NCI-H82 (cell line): ENCODE measurements at places on chromosomes 13 and 19.

GRCh38 chr19:11382898-11383705 lies 1.0 kb downstream of the EPOR start:
- peak; percentile 59 for DNase-seq

GRCh38 chr13:30570691-30571090 lies 47.0 kb upstream of the USPL1 start:
- DNase-seq: no peak

DNA sequence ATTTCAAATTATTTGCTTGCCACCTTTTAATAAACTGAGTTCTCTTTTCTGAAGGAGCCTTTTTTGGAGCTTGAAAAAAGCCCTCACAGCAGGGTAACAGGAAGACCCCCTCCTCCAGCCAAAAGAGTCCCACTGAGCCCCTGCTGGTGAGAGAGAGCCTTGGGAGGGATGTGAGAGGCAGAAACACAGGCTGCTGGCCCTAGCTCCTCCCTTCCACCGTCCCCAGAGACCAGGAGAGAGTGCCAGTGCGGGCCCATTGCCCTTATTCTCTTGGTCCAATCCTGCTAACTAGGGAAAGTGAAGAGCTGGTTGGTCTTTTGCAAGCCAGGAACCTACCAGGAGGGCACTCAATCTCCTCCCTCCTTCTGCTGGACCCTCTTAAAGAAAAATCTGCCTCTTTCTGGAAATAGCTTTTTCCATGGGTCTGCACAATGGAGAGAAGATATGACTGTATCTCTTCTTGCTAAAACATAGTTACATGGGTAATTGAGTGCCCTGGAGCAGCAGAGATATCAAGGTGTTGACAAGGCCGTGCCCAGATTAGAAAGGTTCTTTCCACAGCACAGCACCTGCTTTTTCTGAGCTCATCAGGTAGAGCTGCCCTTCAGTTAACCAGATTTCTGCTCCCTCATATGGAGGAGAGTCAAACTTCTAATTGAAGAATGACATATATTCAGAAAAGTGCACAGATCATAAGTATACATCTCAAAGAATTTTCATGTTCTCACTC lies 113.9 kb downstream of the LRCH1 start:
- peak; percentile 46 for DNase-seq

GRCh38 chr13:112996671-112997091 lies 27.7 kb downstream of the MCF2L start:
- DNase-seq: no peak

- no peak for DNase-seq
Measured at GRCh38 chr13:37288057-37288720, 182.7 kb upstream of the CSNK1A1L start.

DNA sequence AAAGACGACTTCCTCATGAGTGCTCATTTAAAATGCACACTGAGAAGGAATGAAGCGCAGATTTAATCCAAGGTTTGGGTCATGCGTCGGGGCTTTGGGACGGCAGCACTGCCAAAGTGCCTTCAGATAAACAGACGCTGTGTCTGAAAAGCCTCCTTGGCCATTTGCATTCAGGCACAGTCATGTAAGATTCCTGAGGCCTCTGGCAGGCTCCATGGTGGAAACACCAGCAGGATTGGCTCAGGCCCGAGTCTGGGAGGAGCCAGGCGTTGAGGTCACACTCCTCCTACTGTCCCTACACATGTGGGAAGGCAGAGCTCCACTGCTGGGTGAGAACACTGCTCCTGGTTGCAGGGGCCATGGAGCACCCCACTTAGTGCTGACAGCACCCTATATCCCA lies 113.3 kb upstream of the KL start:
- DNase-seq: no peak

- DNase-seq: no peak
Measured at GRCh38 chr13:29513002-29513980, 82.2 kb downstream of the SLC7A1 start.

DNA sequence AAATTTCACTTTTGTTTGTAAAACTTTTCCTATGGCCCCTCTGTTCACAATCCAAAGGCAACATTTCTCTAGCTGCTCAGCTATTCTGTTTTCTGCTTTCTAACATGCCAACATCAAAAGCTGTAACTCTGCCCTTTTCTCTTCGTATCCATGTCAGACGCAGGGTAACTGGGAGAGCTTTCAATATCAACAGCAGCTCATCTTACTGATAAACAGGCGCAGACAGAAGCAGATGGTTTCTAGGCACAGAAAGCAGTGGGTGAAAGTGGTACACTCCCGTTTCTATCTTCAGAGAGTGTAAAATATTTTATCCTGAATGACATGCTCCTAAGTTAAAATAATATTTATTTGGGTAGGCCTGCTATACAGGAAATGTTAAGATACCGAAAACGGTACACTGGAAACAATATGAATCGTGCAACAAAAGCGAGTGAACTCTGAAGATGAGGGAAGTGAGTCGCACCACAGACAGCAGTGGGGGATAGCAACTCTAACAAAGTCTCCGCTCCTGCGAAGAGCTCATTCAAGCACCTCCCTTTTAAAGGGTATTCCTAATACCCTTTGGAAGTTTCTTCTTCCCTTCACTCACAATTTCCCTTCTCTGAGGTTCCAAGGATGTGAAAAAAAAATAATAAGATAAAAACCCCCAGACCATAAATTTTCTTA lies 798.3 kb downstream of the GPC5 start:
- no peak for DNase-seq

- no peak for DNase-seq
Measured at GRCh38 chr19:51430221-51430620, 12.8 kb upstream of the SIGLEC10 start.

GRCh38 chr19:58356766-58357480 lies 3.6 kb upstream of the A1BG start:
- no peak for DNase-seq

DNA sequence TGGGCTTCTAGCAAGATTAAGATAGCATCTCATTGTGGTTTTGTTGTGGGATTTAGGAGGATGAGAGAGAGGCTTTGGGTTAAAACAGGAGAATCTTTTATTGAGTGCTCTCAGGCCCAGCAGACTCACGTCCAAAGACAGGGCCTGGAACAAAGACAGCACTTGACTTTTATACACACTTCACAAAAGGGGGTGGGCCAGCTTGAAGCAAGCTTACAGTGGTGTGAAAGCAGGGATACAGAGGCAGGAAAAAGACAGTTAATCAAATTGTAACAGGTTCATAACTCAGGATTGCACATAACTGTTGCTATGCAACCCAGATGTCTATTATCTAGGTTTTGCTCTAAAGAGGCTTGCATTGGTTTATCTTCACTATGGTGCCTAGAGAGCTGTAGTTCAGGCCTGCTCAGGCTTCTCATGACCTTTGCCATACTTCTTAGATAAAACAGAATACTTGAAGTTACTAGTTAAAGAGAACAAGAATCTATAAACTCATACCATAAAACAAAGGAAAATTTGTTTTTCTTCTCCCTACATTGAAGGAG lies 42.2 kb upstream of the CEACAM21 start:
- DNase-seq: peak; percentile 20

DNA sequence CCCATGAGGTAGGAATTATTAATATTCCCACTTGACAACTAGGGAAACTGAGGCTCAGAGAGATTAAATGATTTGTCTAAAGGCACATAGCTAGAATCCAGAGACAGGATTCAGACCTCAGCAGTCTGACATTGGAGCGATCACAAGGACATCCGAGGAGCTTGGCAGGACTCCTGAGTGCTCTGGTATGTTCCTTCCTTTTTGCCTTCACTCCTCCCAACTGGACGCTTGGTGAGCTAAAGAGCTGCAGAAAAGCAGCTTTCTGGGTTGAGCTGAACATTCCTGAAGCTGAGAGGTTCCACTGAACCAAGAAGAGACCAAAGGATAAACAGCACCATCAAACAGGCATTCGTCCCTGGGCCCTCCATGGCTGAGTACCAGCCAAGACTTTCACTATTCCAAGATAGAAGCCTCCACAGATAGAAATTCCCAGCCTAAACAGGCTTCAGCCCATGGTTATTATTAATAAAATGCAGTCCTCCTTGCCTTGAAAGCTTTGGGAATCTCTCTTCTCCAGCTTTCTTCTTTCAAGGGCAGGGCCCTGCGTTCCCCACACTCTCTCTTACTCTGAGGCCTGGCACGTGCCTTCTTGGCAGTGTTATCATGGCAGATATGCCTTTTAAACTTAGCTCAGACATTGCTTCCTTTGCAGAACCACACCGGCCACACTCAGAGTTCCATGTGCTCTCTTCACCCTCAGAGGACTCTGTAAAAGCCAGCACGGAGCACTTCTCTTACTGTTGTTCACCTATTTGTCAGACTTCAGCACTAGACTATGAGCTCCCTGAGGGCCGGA lies 97.1 kb downstream of the CYSLTR2 start:
- no peak for DNase-seq

GRCh38 chr13:78600280-78600883 lies 3.0 kb downstream of the POU4F1 start:
- DNase-seq: peak; percentile 11

- DNase-seq: peak; percentile 63
Measured at GRCh38 chr19:47057328-47057727, 8.9 kb upstream of the TMEM160 start.

GRCh38 chr13:59747529-59747928 lies 416.2 kb downstream of the DIAPH3 start:
- peak; percentile 26 for DNase-seq

- DNase-seq: no peak
Measured at GRCh38 chr13:86080340-86080995, 281.2 kb upstream of the SLITRK6 start.

DNA sequence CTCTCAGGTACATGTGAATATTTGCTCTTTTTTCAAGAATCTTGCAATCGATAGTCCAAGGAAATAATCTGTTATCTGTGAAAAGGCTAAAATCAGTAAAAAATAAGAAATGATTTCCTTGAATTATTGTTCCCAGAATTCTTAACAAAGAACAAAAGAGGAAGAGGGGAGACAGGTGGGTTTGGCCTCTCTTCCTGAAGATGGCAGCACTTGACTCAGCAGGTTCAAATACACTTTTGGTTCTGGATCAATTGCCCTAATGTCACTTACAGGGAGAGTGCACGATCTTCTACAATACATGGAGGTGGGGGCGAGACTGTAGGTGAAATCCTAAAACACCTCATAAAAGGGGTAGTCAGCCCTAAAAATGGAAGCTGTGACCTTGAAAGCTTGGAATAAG lies 358.7 kb downstream of the IRS2 start:
- no peak for DNase-seq

- DNase-seq: peak; percentile 79
Measured at GRCh38 chr13:26202365-26202972, 19.6 kb downstream of the RNF6 start.

GRCh38 chr13:36814465-36814864 lies 4.6 kb upstream of the RFXAP start:
- peak; percentile 52 for DNase-seq

GRCh38 chr13:40812724-40813445 lies 23.5 kb downstream of the SLC25A15 start:
- no peak for DNase-seq

DNA sequence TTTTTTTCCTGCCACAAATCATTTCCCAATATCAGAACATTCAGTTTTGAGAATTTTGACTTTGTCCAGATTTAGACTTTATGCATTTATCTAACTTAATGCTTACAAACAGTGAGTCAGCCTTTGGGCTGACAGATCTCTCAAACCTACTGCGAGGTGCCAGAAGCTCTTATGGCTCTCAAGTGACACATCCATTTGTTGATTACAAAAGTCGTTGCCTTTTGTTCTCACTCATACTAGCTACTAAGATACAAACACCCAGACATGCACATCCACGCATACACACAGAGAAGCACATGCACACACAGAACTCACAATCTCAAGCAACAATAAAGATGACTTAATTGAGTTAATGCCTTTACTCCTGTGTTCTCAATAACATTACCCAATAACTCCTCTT lies 1147.5 kb downstream of the DIAPH3 start:
- DNase-seq: peak; percentile 41

- DNase-seq: no peak
Measured at GRCh38 chr13:59384154-59384553, 779.6 kb downstream of the DIAPH3 start.

GRCh38 chr19:32104153-32104849 lies 241.1 kb upstream of the ZNF507 start:
- peak; percentile 17 for DNase-seq

DNA sequence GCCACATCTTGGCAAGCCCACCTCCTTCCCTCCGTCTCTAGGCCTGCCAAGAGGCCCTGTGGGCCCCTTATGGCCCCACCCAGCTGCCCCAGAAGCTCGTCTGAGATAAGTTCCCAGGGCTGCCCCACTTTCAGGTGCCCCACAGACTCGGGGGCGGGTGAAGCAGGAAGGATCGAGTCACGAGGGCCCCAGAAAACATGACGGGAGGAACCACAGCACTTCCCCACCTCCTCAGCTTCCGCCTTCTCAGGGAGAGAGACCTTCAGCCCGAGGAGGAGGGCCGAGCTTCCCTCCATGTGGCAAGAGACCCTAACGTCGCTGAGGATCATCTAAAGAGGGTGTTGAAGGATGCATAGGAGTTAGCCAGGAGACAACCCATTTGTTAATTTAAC lies 4.5 kb upstream of the IL12RB1 start:
- no peak for DNase-seq

DNA sequence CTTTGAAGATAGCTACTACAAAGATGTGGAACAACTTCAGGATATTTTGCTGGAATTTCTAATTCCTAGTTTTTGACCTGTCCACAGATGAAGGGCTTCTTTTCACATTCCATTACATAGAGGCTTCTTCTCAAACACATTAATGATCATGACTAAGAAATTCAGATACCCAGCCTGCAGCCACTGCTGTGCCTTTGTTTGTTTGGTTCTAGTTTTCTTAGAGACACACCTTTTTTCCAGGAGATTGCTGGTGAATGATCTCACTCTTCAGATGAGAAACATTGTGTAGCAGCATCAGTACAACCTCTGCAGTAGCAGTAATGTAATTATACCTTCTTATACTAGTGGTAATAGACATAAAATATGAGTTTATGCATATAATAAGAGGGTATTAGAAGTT lies 5.0 kb downstream of the TDRD3 start:
- no peak for DNase-seq

DNA sequence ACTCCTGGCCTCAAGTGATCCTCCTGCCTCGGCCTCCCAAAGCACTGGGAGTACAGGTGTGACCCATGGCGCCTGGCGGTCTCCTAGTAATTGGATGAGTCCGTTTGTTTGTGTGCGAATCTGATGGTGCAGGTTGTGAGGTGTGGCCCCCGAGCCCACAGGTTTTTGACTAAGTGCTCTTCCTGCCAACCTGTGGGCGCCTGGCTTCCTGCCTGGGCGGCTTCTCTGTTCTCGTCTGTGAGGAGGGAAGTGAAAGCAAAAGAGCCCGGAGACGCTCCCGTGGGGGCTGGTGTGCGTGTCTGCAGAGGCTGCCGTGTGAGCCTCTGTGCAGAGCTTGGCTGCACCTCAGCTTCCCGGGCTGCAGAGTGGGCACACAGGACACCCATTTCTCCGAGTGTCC lies 10.0 kb downstream of the ARHGAP45 start:
- DNase-seq: no peak

DNA sequence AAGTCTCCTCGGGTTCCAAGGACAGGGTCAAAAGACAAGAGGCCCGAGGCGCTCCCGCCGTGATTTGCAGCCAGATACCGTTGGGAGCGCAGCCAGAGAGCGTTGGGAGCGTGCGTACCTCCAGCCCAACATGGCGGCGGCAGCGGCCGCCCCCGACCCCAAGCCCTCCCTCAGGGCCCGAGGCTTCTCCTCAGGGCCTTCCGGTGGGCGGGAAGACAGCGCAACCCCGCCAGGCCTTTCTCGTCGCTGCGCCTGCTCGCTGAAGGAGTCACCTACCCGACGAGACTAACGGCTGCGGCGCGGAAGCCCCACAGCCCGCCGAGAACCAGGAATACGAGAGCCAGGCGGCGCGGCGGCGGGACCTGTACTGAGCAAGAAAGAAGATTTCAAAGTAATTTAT lies 3.2 kb upstream of the ZNF850 start:
- DNase-seq: no peak
